ENCODE measurements at places on chromosomes 3 and 15.

DNA sequence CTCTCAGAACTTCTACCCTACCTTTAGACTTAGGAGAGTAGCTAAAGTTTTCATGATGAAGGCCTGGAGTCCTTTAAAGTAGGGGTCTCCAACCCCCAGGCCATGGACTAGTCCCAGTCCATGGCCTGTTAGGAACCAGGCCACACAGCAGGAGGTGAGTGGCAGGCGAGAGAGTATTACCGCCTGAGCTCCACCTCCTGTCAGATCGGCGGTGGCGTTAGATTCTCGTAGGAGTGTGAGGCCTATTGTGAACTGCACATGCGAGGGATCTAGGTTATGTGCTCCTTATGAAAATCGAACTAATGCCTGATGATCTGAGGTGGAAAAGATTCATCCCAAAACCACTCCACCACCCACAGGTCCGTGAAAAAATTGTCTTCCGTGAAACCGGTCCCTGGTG lies 18.3 kb upstream of the CACNA2D3 start:
- no peak for DNase-seq

GRCh38 chr15:55736756-55737155 lies 6.2 kb downstream of the PRTG start:
- no peak for DNase-seq

GRCh38 chr3:124510290-124510689 lies 220.0 kb upstream of the UMPS start:
- DNase-seq, result no peak

DNA sequence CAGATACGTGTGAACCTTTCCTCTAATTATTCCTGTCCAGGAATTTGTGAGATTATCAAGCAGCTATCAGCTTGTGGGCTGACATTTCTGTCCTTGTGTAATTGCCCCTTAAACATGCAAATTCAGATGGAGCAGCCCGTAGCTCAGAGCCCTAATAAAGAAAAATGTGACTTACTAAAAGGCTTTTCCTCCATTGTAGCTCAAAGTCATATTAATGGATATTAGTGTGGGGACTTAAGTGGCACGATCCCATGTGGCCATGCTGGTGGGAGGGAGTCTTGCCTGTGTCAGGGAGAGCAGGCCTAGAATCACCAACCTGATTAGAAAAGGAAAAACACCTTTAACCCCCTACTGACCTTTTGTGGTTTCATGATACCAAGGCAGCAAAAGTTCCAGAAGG lies 399.2 kb downstream of the LRTM1 start:
- no peak for DNase-seq

DNA sequence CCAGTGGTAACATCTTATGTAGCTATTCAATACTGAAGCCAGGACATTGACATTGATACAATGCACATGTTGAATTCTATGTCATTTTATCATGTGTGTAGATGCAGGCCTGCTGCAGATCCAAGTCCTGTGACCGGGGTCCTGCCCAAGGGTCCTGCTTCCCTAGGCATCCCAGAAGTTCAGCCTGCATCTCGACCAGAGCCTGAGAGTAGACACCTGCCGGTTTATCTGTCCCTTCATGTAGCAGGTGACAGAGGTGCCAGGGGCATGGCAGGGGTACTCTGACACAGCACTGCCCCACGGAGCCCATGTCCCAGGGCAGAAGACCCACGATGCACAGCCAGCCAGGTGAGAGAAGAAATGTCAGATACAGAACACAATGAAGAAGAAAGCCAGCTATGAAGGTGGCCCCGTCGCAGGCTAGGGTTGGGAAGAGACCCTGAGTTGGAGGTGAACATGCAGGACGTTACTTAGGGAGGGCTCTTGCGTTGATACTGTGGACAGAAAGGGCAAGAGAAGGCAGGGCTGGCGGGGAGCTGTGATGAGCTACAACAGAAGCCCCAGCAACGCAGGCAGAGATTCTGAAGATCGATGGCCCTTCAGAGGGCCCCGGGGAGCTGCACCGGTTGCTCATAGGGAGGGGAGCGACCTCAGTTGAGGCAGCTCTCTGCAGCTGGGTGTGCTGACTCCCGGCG lies 51.0 kb downstream of the TPRA1 start:
- no peak for DNase-seq

- DNase-seq, result no peak
These were observed 602 bp upstream of the BAHD1 start for GRCh38 chr15:40439960-40440742.

- DNase-seq, result no peak
These were observed 90.5 kb upstream of the CTDSPL start for GRCh38 chr3:37770938-37771918.

DNA sequence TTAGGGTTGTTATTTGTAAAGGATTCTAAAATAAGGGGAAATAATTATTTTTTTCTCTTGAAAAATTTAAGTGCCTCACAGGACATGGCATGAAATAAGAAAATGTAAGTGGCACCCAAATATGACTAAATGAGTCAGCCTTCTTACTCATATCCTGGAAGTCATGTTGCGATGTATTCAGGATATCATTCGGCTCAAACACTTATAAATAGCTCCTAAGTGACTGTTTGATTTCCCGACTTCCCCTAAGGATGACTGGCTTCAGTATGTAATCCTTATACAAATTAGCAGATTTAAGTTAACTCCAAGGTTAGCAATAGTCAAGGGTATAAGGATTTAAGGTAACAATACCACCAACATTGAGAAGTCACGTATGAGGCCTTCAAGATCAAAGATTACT lies 57.3 kb upstream of the OSTN start:
- DNase-seq, result no peak

DNA sequence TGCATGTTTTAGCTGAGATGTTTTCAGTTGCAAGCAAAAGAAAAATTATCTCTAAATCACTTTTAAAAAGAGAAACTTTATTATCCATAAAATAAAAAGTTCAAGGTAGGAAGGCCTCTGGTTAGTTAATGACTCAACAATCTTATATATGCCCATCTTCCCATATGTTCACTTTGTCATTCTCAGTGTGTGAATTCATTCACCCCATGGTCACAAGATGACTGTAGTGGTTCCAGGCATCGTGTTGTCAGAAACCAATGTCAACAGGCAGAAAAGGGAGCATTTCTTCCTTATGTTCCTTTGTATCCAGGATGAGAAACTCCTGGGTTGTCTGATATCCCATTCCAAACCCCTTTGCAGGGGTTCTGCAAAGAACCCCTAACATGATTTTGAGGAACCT lies 119.9 kb upstream of the RAP2B start:
- DNase-seq, result no peak

DNA sequence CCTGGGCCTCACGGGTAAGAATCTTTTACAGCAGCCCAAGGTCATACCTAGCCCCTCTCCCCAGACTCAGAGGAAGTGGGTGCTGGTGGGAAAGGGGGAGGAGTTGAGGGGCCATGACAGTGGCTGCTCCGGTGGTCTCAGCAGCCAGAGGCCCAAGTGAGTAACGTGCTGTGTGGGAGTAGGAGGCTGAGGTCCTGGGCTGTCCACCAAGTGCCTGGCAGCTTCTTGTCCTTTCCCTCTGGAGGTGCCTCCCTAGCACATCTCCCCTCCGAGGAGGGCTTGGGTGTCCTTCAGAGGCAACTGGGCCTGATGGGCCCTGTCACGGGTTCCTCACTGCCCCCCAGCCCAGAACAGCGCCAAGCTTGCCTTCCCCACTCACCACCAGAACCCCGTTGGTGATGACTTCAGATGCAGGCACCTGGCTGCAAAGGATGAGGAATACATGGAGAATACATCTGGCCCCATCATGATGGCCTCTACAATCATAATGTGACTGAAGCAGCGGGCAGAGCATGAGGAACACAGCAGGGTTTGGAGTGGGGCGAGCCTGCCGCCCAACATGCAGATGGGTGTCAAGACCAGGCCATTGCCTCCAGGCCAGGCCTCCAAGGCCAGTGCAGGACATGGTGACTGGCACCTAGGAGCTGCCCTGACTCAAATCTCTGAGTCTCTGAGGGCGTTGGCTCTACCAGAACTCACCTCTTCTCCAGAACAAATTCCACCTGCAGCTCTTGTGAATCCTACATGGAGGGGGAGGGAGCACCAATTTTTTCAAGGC lies 3.3 kb downstream of the PLA2G4F start:
- DNase-seq, result no peak

DNA sequence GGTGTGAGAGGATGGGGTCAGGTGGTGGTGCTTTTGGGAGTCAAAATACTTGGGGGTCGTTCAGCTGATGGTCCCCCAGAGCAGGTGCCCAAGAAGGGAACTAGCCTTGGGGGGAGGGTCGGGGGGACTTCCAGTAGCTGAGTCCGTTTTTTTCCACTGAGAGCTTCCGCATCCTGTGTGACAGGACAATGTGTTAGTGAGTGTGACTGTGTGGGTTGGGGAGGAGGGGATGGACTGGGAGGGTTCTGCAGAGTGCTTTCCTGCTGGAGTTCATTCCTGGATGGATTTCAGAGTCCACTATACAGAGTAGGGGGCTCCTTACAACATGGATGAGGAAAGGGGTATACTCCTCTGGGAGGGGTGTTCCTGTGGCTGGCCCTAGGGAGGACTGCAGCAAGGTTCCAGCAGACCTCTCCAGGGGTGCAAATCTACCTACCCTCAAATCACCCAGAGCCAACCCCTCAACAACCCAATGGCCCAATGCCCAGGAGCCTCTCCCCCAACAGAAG lies 601 bp upstream of the HYAL2 start:
- no peak for DNase-seq

DNA sequence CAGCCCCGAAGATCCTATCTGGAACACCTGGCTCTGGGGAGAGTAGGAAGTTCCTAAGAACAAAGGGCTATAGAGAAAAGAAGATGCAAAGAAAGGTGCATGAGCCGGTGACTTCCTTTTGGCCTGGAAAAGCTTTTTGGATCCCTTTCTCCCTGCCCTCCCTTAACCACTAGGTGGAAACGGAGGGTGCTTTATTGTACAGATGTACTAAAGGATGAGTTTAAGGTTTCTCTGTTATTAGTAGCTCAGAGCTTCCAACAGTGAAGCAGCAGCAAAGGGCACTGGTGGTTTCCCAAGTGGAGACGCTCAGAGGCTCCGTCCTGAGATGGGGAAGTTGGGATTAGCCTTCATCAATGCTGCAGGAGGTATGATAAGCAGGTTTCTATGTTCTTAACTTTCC lies 5.9 kb upstream of the ADGRG7 start:
- DNase-seq, result no peak

DNA sequence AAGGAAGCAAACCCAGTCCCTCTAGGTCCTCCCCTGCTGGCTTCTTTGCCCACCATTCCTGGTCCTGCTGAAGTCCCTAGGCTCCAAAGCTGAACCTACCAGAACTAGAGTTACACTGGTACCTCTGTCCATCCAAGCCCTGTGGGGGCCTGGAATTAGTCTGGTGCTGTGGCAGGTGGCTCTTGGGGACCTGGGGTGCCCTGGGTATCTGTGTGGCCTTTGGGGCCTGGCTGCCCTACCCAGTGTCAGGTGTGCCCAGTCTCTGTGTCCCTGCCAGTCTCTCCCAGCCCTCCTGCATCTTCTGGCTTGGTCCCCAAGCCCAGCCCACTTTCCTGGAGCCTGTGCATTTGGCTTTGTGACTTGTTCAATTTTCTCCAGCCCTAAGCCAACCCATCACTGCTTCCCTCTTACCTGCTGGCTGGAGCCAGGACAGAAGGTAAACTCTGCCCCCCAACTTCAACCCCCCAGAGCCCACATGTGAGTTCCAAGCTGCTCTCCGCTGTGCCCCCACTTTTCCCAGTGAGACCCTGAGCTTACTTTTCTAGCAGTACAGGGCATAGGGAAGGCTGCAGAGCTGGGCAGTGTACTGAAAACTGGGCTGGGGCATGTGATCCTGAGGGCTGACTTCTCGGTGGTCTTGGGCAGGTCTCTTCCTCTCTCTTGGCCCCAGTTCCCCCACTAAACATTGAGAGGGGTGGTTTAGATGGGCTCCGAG lies 28.3 kb upstream of the HHATL start:
- DNase-seq, result no peak

- DNase-seq, result no peak
These were observed 56.0 kb downstream of the CNTN4 start for GRCh38 chr3:2154621-2155020.

DNA sequence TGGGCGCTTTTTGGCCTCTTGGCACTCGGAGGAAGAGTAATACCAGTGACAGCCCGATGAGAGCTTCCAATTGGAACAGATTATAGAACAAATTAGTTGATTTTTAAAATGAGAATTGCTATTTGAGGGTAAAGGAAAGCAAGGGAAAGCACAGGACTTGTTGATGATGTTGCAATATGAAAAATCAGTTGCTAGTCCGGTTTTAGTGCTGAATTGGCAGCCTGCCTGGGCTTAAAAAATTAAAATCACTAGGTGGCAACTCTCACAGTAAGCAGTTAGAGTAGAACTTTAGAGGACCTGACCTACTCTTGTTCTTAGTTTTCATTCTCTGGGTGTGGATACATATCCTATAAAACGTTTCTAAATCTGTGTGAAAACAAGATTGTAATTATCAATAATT lies 2.1 kb upstream of the SCAANT1 start:
- no peak for DNase-seq

- DNase-seq, result no peak
These were observed 96.9 kb downstream of the LINGO1 start for GRCh38 chr15:77535845-77536244.

DNA sequence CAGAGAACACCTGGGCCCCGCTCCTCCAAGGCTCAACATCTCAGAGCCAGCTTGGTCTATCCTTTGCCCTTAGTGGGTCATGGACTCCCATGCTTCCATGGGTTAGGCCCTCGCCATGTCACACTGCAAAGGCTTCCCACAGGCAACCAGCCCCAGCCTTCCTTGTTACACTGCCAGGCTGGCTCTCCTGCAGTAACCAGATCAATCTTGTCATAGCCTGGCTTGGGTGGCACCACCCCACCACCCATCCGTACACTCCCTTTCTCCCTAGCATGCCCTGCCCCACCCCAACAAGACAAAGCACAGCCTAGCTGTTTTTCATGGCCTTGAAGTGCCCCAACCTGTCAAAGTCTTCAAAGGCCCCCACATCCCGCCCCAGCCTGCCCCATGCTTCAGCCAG lies 30.5 kb downstream of the CA12 start:
- DNase-seq, result no peak

DNA sequence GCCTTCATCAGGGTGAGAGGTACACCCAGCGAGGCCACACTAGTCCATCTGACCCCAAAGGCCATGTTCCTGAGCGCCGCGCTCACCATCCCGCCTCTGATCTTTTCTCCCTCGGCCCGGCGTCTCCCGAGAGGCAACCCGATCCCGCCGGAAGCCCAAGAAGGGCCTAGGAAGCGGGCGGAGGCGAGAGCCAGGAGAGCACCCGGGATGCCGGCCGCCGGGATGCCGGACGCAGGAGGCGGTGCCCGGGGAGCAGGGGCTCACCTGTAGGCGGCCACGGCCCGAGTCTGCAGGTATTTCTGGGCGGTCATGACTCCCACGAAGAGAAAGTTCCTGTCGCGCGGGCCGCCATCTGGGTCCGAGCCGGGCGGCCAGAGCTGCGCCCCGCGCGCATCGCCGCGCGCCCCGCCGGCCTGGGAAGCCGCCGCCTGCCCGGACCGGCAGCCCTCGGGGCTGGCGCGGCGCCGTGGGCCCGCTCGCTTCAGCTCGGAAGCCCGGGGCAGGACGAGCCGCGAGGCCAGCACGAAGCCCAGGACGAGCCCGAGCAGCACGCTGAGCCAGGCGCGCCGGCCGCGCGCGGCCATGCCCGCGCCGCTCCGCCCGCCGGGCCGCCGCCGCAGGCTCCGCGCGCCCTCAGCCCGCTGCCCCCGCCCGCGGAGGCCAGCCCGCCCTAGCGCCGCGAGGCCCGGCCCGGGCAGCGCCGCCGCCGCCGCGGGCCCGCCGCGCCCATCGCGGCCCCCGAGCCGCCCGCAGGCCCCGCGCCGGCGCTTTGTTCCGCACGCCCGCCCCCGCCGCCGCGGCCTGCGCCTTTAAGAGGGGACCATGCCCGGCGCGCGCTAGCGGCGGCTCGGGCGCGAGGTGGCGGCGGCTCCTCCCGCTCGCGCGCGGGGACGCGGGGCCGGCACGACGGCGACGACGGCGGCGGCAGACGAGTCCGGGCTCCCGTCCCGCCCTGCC lies 697 bp downstream of the CHSY1 start:
- DNase-seq, result peak; percentile 30

Data from stimulated activated CD4-positive, alpha-beta T cell treated with anti-CD3 and anti-CD28 coated beads, Interleukin-4, amount 100 ng/mL, for 48 hours (primary cell).